ENCODE measurements at places on chromosomes 12 and 14.

DNA sequence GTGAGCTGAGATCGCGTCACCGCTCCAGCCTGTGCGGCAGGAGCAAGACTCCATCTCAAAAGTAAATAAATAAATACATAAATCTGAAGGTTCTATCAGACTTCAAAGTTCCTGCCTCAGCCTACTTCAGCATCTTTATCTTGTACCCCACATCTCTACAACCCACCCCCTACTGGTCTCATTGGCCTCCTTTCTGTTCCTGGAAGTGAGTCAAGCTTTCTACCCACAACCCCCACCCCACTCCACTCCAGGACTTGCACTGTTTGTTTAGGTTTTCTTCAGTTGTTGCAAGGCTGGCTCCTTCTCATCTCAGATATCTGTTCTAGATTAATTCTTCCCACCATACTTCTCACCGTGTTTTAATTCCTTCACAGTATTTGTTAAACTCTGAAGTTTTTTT, 714 bp upstream of the PSMC6 start:
- no peak for DNase-seq

GRCh38 chr12:120356567-120357030, 12.4 kb downstream of the MSI1 start:
- no peak for DNase-seq

DNA sequence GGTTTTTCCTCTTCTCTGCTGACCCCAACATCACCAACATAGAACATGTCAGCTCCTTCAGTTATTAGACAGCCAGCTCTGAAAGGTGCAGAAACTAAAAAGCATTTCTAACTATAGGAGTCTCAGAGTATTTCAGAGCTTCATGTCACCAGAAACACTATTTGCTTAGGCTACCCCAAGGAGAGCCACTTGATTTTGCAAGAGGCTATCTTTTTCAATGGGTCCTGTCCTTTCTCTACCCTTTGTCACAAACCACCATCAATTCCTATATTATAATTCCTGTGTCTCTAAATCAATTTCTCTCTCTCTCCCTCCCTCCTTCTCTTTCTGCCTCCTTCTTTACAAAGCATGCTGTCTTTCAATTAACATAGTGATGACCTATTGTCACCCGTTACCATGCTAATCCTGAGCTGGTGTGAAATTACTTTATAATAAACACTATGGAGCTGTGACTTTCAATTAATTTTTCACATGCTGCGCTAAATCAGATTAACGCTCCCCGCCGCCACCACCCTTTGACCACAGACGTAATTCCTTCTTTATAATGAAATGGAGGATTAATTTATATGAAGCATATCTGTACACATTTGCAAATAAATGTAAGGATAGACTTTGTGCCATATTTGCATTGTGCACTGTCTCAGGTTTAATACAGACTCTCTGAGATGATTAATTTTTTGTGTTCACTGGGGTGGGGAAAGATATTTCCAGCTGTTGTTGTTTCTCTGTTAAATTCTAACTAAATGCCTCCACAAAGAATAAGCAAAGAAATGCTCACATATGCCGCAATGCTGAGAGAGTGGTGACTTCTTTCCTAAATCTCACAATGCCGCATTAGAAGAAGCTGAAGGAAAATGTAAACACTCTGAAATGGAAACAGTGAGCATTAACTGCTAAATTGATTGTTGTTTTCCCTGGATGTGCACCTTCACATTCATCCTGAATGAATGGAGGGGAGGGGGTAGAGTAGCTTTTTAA, 418.6 kb downstream of the PDZRN4 start:
- no peak for DNase-seq

DNA sequence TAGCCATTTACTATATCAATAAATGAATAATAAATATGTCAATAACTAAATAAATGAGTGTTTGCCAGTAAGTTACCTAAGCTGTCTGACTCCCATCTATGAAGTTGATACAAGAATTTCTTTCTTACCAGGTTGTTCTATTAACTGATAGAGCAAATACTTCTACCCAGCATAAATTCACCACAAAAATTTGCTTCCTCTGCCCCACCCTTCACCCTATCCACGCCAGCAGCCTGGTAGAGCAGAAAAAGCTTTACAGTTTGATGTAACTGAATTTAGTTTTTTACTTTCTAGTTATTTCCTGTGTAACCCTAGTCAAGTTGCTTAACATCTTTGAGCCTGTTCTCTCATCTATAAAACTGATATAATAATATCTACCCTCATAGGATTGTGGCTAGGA, 94.9 kb upstream of the SLC16A7 start:
- no peak for DNase-seq

DNA sequence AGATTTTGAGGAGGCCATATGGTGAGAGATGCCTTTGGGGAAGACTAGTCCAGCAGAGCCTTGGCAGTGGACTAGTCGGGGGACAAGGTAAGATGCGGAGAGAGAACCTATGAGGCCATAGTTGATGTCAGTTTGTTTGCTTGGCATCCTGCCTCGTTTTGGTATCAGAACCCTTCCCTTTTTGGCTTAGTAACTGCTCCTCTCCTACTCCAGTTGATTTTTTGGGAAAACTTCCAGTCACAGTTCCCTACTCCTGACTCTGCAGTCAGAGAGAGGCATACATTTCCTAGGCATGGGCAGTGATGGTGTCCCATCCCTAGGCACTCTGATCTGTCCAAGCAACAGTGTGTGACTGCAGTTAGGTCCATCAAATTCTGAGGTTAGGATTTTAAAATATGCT, 398.3 kb downstream of the AEBP2 start:
- no peak for DNase-seq

DNA sequence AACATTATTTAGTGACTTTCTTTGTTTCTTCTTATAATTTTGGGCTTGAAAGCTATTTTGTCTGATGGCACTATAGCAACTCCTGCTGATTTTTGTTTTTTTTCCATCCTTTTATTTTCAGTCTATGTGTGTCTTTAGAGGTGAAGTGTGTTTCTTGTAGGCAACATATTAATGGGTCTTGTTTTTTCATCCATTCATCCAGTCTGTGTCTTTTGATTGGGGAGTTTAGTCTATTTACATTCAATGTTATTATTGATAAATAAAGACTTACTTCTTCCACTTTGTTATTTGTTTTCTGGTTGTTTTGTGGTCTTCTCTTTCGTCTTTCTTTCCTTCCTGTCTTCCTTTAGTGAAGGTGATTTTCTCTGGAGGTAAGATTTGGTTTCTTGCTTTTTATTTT, 198.0 kb downstream of the CRADD start:
- no peak for DNase-seq

DNA sequence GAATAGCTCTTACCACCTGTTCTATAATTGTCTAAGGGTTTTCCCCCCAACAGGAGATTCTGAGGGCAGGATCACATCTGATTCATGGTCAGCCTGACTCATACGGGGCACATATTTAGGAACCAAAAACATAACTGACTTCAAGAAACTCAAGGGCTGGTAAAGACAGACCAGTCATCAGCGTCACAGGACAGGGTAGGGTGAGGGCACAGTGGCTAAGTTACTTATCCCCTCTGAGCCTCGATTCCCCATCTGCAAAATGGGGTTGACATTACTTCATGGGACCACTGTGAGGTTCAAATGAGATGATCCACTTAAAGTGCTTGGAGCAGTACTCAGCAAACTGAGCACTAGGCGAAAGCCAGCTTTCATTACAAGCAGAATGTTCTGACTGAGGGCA, 606 bp downstream of the CINP start:
- no peak for DNase-seq

DNA sequence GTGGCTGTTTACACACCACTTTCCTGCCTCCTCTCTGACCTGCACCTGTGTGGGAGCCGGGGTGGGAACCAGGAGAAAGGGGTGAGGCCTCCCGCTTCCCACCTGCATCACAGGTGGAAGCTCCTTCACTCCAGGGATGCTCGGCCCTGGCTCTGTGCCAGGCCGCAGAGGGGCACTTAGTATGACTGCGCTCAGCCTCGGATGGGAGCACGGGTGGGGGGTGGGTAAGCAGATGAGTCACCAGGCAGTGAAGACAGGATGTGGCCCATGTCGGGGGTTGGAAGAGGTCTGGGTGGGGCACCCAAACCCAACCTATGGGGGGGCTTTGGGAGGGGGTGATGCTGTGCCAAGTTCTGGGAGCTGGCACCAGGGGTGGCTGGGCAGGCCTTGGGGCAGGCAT, 7.4 kb upstream of the CYP46A1 start:
- DNase-seq, result no peak

DNA sequence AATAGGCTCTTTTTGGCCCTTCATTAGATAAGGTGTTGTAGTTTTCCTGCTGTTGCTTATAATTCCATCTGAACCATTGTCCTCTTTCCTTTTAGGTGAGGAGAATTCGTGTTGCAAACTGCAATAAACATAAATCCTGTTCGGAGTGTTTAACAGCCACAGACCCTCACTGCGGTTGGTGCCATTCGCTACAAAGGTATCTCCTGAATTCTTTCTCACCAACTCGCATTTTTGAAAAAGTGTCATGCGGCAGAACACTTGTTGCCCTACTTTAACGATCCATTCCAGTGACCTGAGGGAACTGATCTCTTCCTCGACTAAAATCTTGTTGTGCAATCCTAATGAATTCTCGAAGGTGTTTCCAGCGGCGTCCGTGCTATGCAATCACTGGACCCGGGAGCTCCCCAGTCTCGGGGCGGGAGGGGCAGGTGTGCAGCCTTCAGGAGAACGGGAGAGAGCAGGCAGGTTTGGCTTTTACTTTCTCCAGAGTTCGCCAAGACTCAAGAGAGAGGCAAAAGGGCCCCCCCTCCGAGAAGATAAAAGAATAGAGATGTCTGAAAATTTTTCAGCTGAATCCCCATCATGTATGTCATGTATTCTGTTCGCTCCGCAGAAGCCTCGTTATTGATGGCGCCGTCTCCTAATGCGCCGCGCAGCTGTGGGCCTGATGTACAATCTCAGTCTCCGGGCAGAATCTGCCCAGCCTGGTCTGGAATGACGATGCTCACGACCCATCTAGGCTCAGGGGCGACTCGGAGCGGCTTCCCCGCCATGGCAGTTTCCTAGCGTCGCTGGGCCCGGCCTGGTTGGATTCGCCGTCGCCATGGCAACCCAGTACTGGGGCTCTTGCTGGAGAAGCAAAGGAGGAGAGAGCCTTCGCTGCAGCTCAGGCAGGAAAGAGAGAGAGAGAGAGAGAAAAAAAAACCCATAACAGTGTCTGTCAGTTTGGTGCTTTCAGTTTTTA, 38.2 kb downstream of the PLXNC1 start:
- DNase-seq, result no peak

- DNase-seq, result no peak
Measured at GRCh38 chr12:8156845-8157244, at the start of gene ZNF705A. Gene ZNF705A, plus strand, starts transcription at chr12:8157015. Its CDS starts 15,611 bp downstream, at chr12:8172626.

DNA sequence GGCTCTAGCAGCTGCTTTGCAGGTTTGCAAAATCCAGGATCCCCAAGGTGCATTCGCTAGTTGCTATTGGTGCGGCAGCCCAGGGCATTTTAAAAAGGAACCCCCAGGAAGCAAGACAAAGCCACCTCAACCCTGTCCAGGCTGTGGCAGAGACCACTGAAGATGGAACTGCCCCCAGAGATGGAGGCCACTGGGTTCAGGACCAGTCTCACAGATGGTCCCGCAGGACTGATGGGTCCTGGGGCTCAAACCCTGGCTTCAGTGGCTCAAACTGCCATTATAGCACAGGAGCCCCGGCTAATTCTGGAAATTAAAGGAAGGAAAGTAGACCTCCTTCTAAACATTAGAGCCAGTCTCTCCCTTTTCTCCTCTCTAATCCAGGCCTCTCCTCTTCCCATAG, 79.8 kb upstream of the TSPAN11 start:
- no peak for DNase-seq

- DNase-seq, result no peak
Measured at GRCh38 chr12:6090803-6091202, 33.7 kb downstream of the VWF start.

All from NCI-H510A (cell line).